ENCODE measurements at places on chromosomes 6 and 20.

GRCh38 chr6:109701774-109702173 is 10.7 kb downstream of the FIG4 start:
- DNase-seq, result no peak

DNA sequence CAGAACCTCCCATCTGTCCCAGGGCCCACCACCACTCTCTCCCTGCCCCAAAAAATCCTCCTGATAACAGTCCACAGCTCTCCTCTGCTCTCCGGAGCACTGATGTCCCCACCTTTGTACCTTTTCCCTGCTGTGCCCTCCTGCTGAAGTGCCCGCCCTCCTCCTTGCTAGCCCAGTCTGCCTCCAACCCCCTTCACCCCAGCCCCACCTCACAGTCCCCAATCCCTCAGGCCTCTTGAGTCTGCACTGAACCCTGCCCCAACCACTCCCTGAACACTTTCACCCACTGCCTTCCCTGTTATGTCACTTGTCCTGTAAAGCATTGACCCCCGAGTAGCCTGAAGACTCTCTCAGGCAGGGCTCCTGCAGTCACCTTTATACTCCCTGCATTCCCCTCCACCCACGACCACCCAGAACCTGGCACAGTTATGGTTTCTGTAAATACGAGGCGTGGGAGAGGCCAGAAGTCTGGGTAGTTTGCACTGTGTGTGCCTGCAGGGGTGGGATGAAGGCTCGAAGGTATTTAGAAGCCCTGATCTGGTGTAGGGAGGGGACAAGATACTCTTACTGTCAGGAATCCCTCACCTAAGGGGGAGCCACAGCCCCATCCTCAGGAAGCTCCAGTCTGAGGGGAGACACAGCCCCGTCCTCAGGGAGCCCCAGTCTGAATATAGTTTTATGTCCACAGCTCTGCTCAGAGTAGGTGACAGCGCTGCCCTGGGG is 5.4 kb downstream of the GLP1R start:
- no peak for DNase-seq

DNA sequence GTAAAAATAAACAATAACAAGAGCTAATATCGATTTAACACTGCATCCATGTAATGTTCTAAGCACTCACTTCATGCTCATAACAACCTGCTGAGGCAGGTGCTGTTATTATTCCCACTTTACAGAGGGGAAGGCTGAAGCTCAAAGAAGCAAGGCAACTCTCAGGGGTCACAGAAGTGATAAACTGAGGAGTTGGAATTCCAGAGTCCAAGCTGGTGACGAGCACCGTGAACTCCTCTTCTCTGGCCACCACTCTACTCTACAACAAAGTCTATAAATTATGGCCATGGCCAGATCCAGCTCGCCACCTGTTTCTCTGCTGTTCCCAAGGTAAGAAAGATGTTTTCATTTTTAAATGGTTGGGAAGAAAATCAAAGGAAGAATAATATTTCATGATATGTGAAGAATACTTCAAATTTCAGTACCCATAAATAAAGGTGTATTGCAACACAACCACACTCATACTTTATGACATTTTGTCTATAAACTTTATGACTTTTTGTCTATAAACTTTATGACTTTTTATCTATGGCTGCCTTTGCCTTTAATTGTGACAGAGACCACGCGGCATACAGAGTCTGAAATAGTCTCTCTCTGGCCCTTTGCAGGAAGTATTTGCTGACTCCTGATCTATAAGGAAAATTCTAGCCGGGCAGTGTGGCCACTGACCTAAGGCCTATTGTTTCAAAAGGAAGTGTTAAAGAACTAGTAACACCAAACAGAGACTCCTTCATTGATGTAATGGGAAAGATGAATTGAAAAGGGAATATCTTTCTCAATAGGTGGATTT is 113.2 kb upstream of the KCNG1 start:
- DNase-seq, result no peak

GRCh38 chr6:82243884-82244283 is 3.7 kb downstream of the IBTK start:
- no peak for DNase-seq

DNA sequence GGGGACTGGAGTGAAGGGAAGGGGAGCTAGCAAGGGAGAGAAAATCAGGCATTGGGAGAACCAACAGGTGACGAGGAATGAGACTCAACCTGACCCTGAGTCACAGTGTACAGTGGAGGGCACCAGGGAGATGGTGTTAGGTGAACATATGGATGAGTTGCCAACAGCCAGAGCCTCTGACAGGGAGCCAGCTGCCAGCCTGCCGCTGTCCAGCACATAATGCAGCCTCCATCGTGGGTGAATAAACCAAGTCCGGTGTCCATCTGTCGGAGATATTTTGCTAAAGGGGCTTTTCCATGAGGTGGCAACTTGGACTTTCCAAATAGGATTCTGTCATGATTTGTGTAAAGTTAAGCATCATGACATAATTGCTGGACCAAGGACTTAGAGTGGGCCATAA is 88.1 kb downstream of the CDH4 start:
- DNase-seq, result no peak

DNA sequence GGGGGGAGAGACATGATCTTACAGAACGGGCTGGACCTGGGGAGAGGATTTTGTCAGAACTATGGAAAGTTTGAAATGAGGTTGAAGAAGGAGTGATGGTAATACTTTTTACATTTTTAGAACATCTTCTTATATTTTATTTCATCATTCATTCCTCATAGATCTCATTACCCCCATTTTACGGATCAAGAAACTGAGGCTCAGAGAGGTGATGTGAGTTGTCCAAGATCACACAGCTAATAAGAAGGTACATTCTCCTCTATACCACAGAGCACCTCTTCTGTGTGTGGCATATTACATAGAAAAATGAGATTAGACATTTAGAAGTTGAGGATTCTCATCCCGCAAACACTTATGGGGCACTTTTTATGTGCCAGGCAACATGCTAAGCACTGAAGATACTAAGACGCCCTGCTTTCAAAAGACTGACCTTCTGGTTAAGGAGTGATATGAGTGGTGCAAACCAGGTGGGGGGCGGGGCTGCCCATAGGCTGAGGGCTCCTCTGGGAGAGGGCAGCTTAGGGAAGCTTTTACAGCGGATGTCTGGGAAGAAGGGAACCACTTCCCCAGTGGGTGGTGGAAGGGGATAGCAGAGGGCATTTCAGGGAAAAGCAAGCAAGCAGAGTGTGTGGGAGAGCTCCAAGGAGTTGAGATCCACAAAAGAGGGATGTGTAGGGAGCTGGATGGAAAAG is 17.4 kb upstream of the RNF39 start:
- DNase-seq, result no peak

GRCh38 chr6:44059359-44060346 is 67.6 kb downstream of the MRPL14 start:
- DNase-seq, result no peak

DNA sequence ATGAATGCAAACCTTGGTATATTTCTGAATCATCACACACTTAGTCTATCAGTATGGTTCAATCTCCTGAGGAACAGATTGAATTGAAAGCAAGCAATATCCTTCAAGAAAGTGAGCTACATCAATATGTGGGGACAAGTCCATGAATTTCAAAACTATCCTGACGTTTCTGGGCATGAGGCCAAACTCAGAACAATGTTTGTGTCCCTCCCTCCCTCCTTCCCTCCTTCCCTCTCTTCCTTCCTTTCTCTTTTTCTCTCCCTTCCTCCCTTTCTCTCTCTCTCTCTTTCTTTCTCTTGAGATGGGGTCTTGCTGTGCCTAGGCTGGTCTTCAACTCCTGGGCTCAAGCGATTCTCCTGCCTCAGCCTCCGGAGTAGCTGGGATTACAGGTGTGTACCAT is 27.9 kb upstream of the SYNCRIP start:
- DNase-seq, result no peak

GRCh38 chr20:61322151-61322865 is 70.2 kb downstream of the CDH4 start:
- no peak for DNase-seq

- no peak for DNase-seq
Observed at GRCh38 chr6:70312165-70312745, 9.4 kb upstream of the COL9A1 start.

DNA sequence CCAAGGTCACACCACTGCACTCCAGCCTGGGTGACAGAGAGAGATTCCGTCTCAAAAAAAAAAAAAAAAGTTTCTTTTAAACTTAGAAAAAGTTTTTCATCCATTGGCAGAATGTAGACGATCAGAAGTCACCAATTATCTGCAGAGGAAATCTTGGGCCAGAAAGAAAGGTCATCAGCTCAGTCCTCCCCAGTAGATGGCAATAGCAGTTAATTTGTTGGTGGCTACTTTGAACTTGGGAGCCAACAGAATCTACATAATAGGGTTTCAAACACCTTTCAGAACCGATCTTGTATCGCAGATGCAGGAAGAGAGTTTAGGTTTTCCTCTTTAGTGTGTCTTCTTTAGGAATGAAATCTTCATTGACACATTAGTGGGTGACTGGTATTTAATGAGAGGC is 41.7 kb downstream of the LBP start:
- DNase-seq, result no peak

GRCh38 chr6:144317736-144318135 is 32.6 kb downstream of the UTRN start:
- no peak for DNase-seq

- no peak for DNase-seq
Observed at GRCh38 chr6:163941624-163941976, 527.1 kb downstream of the QKI start.

Data from NCI-H446 treated with DMSO at 0.1 percent for 48 hours (cell line).